ENCODE measurements at places on chromosomes 11 and 22.

GRCh38 chr22:33328789-33329296 lies 270.7 kb upstream of the SYN3 start:
- peak; percentile 37 for DNase-seq

DNA sequence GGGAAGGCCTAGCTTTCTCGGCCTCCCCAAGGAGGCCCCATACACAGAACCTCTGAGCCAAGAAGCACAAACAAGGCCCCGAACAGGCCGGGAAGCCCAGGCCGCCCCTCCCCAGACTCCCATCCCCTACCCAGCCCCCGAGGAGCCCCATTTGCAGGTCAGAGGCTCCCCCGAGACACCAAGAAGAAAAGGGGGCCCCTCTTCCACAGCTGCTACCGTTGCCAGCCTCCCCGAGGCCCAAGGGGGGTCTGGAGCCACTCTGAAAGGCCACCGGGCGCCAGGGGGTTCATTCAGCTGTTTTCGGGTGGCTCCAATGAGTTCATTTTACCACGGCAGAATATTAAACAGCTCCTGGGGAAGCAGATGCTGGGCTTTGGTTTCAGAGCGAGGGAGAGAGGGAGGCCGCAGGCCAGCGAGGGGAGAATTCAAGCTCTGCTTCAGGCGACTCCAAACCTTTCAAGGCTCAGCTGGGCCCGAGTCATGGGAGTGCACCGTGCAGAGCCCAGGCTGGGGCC lies 28.5 kb downstream of the MN1 start:
- DNase-seq: no peak

DNA sequence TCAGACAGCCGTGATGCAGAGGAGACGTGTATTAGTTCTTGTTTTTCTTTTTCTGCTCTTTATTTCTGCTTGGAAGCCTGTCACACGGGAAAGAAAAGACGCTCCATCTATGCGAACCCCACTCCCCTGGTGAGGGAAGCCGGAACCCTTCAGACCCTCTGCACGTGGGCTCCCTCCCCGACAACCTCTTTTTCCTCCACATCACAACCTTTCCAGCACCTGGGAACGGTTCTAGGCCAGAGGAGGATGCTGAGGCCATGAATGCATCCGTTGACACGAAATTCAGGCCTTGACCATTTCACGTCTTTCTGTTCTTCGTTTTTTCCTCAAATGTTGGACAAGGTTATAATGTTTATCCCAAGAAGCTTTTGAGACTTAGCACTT lies 85.3 kb upstream of the WNT7B start:
- DNase-seq: no peak

GRCh38 chr11:110075847-110076208 lies 17.4 kb upstream of the ZC3H12C start:
- no peak for DNase-seq

- peak; percentile 77 for DNase-seq
Measured at GRCh38 chr22:31602259-31602952, 59.6 kb downstream of the PISD start.

GRCh38 chr11:71086687-71087258 lies 165.6 kb downstream of the SHANK2 start:
- peak; percentile 73 for DNase-seq

DNA sequence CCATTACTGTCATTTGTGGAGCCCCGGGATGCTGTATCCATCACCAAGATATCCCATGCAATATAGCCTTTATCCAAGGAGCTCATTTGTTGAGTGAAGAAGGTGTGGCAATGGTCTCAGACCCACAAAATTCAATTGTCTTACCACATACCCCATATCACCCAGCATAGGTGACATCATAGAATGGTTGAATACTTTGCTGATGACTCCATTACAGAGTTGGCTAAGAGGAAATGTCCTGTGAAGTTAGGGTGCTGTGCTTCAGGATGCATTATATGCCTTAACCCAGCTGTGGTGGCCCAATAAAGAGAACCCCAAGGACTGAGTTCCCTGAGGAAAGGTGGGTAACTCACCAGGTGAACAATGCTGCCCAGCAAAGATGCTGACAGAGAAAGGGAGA lies 113.7 kb downstream of the EFCAB6 start:
- no peak for DNase-seq

GRCh38 chr11:46917762-46918082 lies 628 bp downstream of the LRP4 start:
- no peak for DNase-seq
